ENCODE measurements at places on chromosomes 4 and X.

- no peak for DNase-seq
Observed at GRCh38 chrX:129125122-129125914, 398.0 kb downstream of the SMARCA1 start.

DNA sequence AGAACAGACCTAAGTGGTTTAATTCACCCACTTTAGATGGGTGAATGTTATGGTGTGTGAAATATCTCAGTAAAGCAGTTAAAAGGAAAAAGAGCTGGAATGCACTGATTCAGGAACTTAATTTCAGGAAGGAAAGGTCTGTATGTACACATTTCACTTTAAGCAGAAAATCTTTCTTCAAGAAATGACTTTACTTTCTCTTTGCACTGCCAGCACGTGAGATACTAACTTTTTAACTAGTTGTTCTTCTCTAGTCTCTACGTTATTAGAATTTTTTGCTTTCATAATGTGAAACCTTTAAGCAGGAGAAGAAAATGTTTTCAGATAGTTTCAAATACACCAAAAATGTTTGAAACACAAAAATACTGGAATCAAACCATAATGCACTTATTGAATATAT, 18.8 kb downstream of the C4orf46 start:
- no peak for DNase-seq

DNA sequence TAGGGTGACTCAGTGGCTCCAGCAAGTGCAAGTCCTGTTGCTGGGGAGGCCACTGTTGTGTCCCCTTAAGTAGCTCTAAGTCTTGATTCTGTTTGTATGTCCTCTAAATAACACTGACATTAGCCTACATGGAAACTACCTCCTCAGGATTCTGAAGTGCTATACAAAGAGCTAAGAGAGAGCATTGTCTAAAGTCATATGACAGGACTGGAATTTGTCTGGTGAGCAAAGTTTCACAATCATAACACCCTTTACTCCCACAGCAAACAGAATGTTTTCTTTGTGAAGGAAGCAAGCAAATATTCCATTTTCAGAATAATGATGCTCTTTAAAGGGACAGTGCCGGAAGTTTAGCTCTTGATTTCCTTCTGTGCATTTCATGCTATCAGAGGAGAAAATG, 23.4 kb upstream of the CT47A1 start:
- no peak for DNase-seq

DNA sequence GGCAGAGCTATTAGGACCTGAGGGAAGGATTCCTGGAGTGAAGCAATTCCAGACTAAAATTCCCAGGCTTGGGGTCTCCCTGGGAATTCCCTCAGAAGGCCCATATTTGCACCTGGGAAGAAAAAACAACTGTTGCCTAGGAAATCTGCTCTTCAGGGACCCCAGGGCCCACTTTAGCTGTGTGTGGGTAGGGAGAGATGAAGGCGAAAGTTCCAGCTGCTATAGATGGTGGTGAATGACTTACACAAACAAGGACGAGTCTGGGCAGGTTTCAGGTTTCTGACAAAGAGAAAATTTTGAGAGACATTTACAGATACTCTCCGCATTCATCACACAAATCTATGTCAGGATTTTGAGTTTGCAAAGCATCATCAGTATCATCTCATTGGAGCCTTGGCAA, 126.1 kb downstream of the GPC3 start:
- no peak for DNase-seq
